Activated CD8-positive, alpha-beta memory T cell treated with anti-CD3 and anti-CD28 coated beads for 1 hour (primary cell): ENCODE measurements at places on chromosomes 6 and 20.

DNA sequence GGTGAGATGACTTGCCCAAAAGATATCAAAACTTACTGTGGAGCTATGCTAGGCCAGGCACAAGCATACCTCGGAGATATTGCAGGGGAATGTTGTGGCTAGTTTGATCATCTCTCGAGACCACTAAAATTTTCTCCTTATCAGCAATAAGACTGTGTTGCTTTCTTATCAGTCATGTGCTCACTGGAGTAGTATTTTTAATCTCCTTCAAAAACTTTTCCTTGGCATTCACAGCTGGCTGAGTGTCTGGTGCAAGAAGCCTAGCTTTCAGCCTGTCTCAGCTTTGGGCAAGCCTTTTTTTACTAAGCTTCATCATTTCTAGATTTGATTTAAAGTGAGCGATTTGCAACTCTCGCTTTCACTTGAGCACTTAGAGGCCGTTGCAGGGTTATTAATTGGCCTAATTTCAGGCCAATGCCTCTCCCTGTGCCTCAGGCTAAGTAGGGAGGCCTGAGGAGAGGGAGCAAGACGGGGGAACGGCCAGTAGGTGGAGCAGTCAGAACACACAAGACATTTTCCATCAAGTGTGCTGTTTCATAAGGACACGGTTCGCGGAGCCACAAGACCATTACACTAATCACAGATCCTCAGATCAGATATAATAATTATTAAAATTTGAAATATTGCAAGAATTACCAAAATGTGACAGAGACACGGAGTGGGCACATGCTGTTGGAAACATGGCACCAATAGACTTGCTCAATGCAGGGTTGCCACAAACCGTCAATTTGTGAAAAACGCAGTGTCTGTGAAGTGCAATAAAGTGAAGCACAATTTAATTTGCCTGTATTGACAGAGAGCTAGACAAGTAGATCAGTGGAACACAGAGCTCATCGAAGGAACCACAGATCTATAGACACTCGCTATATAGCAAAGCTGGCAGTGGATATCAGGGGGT lies 106.8 kb upstream of the SIRPG start:
- DNase-seq: peak; percentile 27

DNA sequence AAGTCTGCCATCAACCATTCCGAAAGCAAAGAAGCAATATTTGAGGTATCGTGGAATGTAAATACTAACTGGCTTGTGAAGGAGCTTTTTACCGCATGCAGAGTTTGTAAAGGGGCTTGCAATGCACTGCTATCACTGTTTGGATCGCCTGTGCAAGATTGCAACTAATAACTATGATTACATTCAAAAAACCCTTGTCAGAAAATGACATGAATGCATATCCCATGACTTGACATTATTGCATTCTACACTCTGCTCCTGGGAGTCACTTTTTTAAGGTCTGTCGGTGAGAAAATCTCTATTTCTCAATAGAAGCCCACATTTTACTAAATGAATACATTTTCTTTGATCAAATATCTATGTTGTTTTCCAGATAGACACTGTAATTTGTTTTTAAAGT lies 335.4 kb upstream of the SPTLC3 start:
- DNase-seq: no peak

DNA sequence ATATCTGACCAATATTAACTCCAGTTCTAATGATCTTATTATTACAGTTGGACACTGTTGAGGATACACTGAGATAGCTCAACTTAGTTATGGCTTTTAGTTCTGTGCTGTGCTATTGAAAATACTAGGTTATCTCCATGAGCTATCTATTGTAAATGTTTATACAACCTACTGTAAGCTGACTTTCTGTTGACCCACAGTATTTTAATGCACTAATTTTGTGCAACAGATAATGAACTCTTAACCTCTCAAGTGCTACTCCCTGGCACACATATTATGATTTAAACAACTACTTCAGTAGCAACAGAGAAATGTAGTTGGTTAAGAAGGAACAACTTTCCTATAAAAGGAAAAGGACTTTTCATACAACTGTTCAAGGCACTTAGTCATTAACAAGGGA lies 5.2 kb upstream of the MMS22L start:
- no peak for DNase-seq

DNA sequence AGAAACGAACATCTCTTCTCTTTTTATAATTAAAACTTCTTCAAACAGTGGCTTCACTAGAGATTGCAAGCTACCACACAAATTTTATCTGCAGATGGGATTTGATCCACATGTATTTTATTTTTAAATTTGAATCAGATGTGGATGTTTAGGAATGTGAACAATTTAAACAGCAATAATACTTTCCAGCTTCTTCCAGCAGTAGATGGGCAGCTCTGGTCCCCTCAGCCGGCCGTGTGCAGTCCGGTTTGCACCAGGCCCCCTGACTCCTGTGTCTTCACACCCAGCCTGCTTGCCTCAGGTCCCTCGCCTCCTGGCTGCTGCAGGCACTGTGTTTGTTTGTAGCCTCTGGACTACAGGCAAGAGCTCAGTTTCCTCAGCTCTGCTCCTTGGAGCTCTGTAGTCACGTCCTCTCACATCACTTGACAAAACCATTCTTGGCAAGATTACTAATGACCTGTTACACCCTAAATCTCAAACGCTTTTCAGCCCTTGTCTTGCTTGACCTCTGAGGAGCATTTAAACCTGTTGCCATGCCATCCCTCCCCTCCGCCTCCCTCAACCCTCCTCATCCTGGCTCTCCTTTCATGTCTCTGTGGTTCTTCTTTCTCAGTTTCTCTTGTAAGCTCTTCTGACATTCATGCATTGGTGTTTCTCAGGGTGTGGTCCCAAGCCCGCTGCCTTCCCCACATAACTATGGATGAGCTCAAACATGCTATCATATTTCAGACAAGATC lies 13.2 kb upstream of the ZBTB24 start:
- no peak for DNase-seq

GRCh38 chr20:46108435-46108841 lies 9.7 kb upstream of the CD40 start:
- no peak for DNase-seq
